ENCODE measurements at places on chromosomes 13 and 19.

GRCh38 chr19:18450021-18450930, 12.3 kb upstream of the ISYNA1 start:
- no peak for DNase-seq

DNA sequence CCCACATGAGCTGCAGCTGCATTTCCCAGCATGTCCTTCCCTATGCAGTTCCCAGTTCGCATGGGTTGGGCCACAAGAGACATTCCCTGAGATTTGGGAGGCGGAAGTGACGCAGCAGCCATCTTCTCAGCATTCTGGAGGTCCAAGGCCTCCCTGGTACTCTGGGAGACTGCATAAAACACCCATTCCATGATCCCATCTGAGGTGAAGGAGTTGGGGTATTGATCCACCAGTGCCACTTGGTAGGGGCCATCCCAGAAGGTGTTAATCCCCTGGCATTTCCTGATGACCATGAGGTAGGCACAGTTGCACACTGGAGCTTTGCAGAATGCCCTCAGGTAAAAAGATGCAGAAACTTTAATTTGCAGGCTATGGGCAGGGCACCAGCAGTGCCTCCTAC, 25.4 kb downstream of the POP4 start:
- DNase-seq = no peak

- no peak for DNase-seq
These were observed 98.2 kb upstream of the SCEL start for GRCh38 chr13:77437267-77437666.

- no peak for DNase-seq
These were observed 8.2 kb downstream of the BCKDHA start for GRCh38 chr19:41405776-41406175.

DNA sequence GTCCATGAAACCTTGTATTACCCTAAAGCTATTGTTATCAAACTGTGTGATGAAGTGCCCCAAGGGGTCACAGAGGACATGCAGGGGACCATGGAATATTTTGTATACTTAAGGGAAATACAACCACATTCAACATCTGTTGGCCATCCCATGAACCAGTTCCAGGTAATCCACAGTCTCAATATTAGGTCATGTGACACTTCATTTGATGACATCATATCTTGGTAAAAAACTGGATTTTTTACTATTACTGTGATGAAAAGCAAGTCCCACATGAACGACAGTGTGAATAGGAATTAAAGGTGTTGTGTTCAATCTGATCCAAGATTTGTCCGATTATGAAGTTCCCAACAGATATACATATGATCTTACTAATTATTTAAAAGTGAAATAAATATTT, 355.2 kb downstream of the IRS2 start:
- DNase-seq = no peak

DNA sequence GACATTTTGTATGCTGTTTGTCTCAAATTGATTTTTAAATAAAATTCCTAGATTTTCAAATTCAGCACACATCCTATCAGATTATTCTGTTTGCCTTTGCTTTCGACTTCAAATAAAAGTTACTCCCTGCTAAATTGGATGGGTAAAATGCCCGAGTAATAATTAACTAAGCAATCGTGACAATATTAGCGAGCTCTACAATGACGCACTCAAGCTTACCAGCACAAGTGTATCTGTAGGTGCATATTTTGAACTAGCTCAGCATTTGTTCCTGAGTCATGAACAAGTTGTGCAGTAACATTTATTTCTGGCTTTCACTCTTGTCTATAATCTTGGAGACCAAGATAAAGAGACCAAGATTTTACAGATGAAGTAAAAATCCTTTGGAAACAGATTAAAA, 113.4 kb downstream of the UBL3 start:
- DNase-seq = no peak

GRCh38 chr13:78029901-78030300, 111.3 kb upstream of the EDNRB start:
- no peak for DNase-seq

DNA sequence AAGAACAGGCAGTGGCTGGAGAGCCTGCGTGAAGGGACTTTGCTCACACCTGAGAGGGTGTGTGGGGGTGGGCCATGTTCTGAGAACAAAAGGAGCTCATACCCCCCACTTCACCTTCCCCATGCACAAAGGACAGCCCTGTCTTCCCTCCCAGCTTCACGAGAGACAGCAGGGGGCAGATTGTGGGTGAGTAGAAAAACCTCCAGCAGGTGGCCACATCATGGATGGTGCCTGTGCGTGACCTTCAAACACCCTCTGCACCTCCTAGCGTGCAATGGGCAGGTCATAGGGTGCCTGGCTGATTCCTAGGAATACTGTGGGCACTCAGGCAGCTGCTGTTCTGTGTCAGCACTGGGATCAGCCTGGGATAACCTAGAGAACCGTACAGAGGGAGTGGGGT, 36.3 kb upstream of the PSG9 start:
- DNase-seq = no peak

GRCh38 chr13:99376924-99377323, 69.7 kb upstream of the GPR183 start:
- no peak for DNase-seq

- no peak for DNase-seq
These were observed 10.9 kb upstream of the ATF5 start for GRCh38 chr19:49918089-49918488.

DNA sequence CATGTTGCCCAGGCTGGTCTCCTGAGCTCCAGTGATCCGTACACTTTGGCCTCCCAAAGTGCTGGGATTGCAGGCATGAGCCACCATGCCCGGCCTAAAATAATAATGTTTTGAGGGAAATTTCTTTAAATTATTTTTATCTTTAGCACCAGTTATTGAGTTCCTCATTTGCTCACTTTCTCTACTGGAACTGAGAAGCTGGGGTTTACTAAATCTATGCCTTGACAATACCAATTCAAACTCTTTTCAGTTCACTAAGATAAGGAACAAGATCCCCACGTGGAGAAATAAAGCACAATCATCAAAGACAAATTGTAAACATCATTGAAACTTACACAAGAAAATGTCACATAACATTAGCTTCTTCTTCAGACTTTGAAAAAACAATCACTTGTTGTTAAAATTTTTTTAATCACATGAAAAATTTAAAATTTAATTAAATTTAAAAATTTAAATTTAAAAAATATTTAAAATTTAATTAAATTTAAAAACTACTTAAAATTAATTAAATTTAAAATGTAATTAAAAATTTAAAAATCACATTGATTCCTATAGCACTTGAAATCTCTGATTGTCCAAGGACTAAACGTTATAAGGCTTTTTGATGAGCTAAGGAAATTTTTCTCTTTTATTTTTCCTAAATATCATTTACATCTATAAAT, 25.2 kb upstream of the XPO4 start:
- no peak for DNase-seq

- DNase-seq = no peak
These were observed 2.7 kb downstream of the SNAPC2 start for GRCh38 chr19:7922836-7923195.

GRCh38 chr13:25525884-25526283, 154.1 kb downstream of the ATP8A2 start:
- no peak for DNase-seq

- DNase-seq = no peak
These were observed 451.8 kb downstream of the SUCLA2 start for GRCh38 chr13:47549219-47549752.

- DNase-seq = no peak
These were observed 27.8 kb downstream of the MAN2B1 start for GRCh38 chr19:12638611-12639182.

DNA sequence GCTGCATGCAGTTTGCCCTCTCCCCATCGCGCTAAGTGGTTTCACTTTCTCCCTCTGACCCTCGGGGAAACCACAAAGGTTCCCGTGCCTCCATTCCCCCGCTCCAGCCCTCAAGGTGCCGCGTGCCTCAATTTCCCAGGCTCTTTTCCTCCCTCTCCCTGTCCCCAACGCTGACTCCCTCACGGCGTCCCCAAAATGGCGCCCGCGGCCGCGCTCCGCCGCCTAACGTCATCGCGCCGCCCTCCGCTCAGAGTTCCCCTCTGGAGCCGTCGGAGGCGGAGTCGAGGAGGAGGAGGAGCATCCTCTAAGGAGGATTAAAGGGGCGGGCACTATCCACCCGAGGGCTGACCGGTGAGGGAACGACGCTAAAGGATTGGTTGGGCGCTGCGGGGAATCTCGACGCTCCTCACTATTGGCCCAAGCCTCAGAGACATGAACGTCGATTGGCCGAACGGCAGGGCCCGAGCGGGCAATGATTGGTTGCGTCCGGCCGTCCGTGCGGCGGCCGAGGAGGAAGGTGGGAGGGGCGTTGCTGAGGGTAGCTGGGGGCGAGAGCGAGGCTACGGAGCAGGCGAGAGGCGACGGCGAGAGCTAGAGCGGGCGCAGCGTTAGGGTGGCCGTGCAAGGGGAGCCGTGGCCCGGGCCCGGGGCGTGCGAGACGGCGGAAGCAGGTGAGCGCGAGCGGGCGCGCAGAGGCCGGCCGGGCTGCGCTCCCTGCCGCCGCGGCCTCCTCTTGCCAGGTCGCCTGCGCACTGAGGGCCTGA, at the start of gene ZNF574:
ZNF574 (plus strand) TSS at position 551 of the 764 bp plus-strand sequence. CDS start 2,441 bp downstream, outside the sequence.
- DNase-seq = peak; percentile 98

DNA sequence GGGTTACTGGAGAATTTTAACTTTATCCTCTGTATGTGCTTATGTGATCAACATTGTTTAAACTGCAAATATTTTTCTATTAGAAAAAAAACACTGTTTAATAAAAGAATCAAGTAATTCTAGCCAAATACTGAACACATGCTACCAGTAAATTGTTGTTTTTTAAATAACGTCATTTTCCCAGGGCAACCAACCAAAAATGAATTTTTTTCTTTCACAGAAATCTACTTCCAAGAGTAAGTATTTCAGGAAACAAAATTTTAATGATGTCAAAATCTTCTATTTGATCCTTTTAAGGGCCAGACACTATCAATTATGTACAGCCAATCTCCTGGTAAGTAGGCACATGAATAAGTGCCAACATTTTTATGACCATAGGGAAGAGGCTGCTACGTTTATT, 57.1 kb downstream of the TUBGCP3 start:
- DNase-seq = no peak

DNA sequence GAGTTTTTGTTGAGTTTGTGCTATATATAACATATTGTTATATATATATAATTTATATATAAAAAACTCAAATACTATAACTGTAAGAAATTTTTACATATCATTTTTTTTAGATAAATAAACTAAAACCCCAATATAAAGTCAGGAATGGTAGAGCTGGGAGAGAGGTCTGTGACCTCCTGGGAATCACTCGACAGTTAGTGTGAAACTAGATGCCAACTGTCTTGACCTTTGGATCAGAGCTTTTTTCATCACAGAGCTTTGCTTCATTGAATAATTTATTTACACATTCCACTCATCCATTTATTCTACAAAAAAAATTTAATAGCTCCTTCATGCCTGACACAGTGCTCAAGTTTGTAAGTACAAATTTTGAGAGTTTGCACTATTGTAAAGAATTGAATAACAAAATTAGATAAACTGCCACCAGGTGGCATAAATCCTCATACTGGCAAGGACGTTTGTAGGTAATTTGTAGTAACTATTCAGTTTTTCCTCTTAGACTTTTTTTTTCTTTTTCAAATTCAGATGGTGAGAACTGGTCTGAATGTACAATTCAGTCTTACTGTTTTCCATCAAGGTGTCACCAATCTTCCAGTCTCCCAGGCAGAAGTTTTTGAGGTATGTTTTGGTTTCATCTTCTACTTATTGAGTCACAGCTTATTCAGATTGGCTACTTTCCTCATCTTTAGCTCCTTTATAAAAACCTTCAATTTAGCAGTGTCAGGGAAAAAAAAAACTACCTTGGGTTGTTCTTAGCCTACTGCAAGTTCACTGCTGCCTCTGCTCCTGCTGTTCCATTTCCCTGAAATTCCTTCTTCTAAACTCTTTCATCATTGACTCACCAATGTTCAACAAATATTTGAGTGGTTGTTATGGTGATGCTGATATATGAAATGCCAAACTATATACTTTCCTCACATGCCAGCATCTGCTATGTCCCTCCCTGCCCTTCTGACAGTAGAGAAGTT, 28.7 kb downstream of the LACC1 start:
- no peak for DNase-seq

DNA sequence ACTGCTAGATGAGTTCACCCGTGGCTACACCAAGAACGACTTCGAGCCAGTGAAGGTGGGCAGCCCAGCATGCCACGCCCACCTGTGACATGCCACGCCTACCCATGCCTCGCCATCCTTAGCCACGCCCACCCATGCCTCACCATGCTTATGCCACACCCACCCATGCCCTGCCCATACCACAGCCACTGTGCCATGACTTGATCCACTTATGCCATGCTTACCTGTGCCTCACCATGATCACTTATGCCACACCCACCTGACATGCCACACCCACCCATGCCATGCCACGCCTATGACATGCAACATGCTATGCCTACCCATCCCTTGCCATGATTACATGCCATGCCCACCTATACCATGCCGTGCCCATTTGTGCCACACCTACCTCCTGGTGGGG, 12.9 kb upstream of the USE1 start:
- DNase-seq = no peak

GRCh38 chr13:99263126-99263785, 5.1 kb upstream of the GPR18 start:
- DNase-seq = no peak

DNA sequence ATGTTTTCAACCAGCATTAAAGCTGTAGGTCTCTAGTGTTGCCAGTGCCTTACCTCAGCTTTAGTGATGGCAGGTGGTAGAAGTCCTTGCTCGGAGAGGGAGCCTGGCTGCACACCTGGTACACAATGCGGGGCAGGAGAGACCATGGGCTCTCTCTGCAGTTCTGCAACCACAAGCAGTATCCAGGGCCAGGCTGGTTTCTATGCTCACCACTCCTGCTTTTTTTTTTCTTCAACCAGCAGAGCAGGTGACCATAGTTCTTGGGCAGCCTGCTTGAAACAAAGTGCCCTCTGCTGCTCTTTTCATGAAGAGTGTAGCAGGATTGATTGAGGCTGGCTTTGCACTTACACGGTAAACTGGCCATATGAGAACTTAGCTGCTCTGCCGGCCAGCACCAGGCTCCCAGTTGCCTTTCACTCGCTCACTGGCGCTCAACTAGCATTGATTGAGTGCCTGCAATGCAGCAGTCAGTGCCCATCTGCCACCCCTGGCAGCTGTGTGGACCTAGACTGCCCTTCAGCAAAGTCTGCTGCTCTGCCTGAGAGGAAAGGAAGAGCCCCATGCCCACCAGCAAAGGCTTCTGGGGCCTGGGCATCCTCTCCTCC, 4.4 kb upstream of the CHAMP1 start:
- no peak for DNase-seq

DNA sequence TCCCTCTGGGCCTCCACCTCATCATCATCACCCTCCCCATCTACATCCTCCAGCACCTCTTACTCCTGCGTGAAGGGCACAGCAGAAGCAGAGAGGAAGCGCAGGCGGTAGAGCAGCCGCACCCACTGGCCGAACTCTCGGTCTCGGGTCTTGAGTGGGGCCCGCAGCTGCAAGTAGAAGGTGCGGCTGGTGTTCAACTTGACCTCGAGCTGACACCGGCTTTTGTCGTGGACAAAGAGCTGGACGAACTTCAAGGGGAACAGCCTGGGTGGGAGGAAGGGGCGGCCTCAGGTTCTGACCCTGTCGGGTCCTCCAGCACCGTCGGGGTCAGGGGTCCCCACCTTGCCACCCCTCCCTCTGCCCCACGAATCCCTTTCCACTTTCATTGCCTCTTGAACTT, 8.7 kb upstream of the EMC10 start:
- DNase-seq = no peak

All from activated gamma-delta T cell treated with Interleukin-2 at 50 U/mL for 16 hours (primary cell).